T-cell (primary cell): ENCODE measurements at places on chromosomes 12 and 14. TPM values are rescaled to one million over a fixed set of nuclear protein-coding genes. Genes with fewer than 3 reads are reported as not detected.

The TMEM229B gene
- 32.3 TPM for total RNA-seq

The CEBPE gene
- 0.62 TPM for total RNA-seq

The EIF2S3B gene
- 0.38 TPM for total RNA-seq

The MYH7 gene
- not detected for total RNA-seq

- no peak overlapping the region for H3K4me3 ChIP-seq
- H3K36me3 ChIP-seq, result no peaks in the 10 kb centered on the region
- no peaks in the 10 kb centered on the region for H3K27me3 ChIP-seq
- H3K4me1 ChIP-seq, result no peaks in the 10 kb centered on the region
- DNase-seq, result no peak
Measured at GRCh38 chr12:16300122-16300521, 22.6 kb upstream of the SLC15A5 start.

GRCh38 chr12:53571295-53571694 lies 54.9 kb downstream of the ATF7 start:
- no peaks in the 10 kb centered on the region for H3K36me3 ChIP-seq
- no peak overlapping the region for H3K4me3 ChIP-seq
- no peak overlapping the region for H3K27ac ChIP-seq
- peaks cover 3% of the 10 kb centered on the region for H3K4me1 ChIP-seq
- H3K27me3 ChIP-seq, result no peaks in the 10 kb centered on the region

DNA sequence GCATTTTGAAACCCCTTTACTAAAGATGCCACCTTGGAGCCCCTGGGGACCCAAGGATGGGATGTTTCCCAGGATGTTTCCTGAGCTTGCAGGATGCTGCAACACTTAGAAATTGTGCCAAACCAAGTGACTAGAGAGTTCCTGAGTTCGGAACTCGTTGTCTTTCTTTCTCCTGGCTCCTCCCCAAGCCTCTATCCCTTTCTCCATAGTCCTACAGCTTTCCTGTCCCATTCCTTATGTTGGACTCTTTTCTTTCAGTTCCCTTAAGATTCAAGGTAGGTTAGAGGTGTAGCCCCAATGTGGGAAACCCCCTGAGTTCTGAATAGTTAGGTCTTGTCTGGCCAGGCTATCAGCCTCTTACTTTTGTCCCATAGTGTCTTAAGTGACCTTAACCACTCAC lies 1.4 kb upstream of the KIF5A start:
- no peaks in the 10 kb centered on the region for H3K36me3 ChIP-seq
- H3K27me3 ChIP-seq, result peaks cover 13% of the 10 kb centered on the region
- H3K4me3 ChIP-seq, result no peak overlapping the region
- no peak for DNase-seq

DNA sequence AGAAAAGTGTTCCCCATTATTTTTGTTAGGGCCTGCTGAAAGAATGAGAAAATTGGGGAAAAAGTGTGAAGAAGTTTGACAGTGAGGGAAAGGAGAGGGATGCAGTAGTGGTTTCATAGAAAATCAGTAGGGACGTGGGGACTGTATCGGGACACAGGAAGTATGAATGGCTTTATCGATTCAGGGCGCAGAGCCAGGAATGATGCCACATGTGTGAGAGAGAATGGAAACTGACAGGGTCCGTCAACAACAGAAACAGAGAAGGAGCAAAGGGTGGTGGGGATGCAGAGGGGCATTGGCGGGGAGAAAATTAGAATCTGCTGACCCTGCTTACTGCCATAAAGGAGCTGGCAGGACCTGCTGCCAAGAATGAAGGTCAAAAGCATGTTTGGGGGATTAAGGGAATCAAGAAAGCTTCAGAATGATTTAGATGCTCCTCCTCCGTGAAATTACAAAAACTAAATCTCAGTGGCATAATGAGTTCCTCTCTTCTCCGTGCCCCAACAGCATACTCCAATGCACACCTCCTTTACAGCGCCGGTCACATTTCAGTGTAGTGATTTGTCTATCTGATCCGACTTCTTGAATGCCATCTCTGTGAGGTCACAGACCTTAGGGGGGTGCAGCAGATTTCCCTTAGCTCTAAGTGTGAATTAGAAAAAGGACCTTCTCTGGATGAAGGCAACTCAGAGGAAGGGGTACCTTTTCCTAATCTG lies 92.6 kb downstream of the EMP1 start:
- H3K27ac ChIP-seq, result no peak overlapping the region
- no peaks in the 10 kb centered on the region for H3K4me1 ChIP-seq
- DNase-seq, result no peak
- no peaks in the 10 kb centered on the region for H3K27me3 ChIP-seq
- no peaks in the 10 kb centered on the region for H3K36me3 ChIP-seq

- H3K27ac ChIP-seq, result no peak overlapping the region
- peaks cover 10% of the 10 kb centered on the region for H3K4me1 ChIP-seq
- no peaks in the 10 kb centered on the region for H3K27me3 ChIP-seq
- H3K36me3 ChIP-seq, result no peaks in the 10 kb centered on the region
- no peak overlapping the region for H3K4me3 ChIP-seq
Measured at GRCh38 chr14:76867516-76868453, 41.6 kb downstream of the LRRC74A start.

DNA sequence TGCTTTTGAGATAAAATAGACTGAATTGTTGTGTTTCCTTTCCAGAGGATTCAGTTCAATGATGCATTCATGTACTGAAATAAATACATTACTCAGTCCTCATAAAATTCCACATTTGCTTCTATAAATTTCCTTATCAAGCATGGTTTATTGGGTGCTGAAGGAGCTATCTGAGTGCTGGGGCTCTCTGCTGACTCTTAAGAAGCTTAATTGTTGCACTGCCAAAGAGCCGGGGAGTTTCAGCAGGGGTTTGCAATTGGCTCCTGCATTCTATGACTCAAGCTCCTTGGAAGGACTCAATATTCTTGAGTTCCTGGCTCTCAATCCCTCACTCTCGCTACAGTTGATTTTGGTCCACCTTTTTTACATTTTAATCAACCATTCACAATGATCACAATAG lies 69.8 kb upstream of the PYGL start:
- DNase-seq, result no peak
- H3K4me1 ChIP-seq, result no peaks in the 10 kb centered on the region
- no peaks in the 10 kb centered on the region for H3K36me3 ChIP-seq
- no peak overlapping the region for H3K27ac ChIP-seq
- no peak overlapping the region for H3K4me3 ChIP-seq
- no peaks in the 10 kb centered on the region for H3K27me3 ChIP-seq

GRCh38 chr12:32027684-32028365 lies 68.6 kb downstream of the RESF1 start:
- no peaks in the 10 kb centered on the region for H3K27me3 ChIP-seq
- no peak overlapping the region for H3K27ac ChIP-seq
- H3K4me1 ChIP-seq, result peaks cover 20% of the 10 kb centered on the region
- H3K4me3 ChIP-seq, result no peak overlapping the region
- no peaks in the 10 kb centered on the region for H3K36me3 ChIP-seq

GRCh38 chr14:98947911-98948595 lies 323.9 kb downstream of the BCL11B start:
- DNase-seq, result no peak
- peaks cover 3% of the 10 kb centered on the region for H3K4me1 ChIP-seq
- no peak overlapping the region for H3K27ac ChIP-seq
- H3K36me3 ChIP-seq, result no peaks in the 10 kb centered on the region
- no peak overlapping the region for H3K4me3 ChIP-seq
- H3K27me3 ChIP-seq, result no peaks in the 10 kb centered on the region

GRCh38 chr12:92735131-92735721 lies 32.4 kb downstream of the PLEKHG7 start:
- H3K4me3 ChIP-seq, result no peak overlapping the region
- H3K27me3 ChIP-seq, result peaks cover 4% of the 10 kb centered on the region
- DNase-seq, result no peak

GRCh38 chr12:42686514-42687172 lies 97.1 kb upstream of the PRICKLE1 start:
- H3K36me3 ChIP-seq, result no peaks in the 10 kb centered on the region
- no peaks in the 10 kb centered on the region for H3K4me1 ChIP-seq
- no peak for DNase-seq

DNA sequence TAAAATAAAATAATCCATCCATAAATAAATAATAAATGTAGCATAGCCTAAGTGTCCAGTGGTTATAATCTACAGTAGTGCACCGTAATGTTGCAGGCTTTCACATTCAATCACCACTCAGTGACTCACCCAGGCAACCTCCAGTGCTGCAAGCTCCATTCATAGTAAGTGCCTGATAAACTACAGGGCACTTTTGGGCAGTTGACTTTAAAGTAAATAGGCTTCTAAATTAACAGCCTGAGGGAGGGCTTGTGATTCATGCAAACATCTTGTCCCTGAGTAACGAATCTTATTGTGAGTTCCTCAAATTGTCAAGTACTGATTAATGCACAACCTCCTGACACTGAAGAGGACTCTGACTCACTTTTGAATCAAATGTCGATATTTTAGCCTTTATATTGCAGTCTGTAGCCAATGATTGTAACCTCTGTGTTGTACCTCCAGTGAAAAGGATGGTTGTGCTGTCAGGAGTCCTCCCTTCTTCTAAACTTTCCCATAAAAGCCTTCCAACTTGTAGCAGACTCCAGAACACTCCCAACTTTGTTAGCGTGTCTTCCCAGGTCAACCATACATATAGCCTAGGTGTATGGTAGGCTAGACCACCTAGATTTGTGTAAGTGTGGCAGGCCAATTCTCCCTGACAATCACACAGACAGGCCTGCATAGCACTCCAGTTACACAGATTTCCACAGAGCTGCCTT lies 55.0 kb upstream of the BICD1 start:
- no peak overlapping the region for H3K4me3 ChIP-seq
- no peaks in the 10 kb centered on the region for H3K36me3 ChIP-seq
- H3K27me3 ChIP-seq, result no peaks in the 10 kb centered on the region
- H3K27ac ChIP-seq, result no peak overlapping the region

- no peak overlapping the region for H3K27ac ChIP-seq
- H3K36me3 ChIP-seq, result no peaks in the 10 kb centered on the region
- H3K4me1 ChIP-seq, result no peaks in the 10 kb centered on the region
- DNase-seq, result no peak
- H3K4me3 ChIP-seq, result no peak overlapping the region
Measured at GRCh38 chr12:52198454-52199215, 6.8 kb upstream of the KRT80 start.

DNA sequence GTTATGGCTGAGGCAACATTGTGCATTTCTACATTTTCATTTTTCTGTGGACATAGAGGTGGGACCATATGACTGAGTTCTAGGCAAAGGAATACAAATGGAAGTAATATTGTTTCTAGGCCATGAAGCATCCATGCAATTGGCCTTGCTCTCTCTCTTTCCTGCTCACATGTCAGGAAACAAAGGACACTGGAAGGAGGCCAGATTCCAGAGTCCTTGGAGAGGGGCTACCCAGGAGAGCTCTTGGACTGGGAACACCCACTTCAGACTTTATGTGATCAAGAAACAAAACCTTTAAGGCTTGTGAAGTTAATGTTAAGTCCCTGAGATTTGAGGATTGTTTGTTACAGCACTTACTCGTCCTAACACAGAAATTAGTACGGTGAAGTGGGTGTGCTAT lies 32.8 kb downstream of the PDZRN4 start:
- H3K36me3 ChIP-seq, result no peaks in the 10 kb centered on the region
- H3K4me3 ChIP-seq, result no peak overlapping the region
- H3K27ac ChIP-seq, result no peak overlapping the region
- no peaks in the 10 kb centered on the region for H3K4me1 ChIP-seq
- H3K27me3 ChIP-seq, result no peaks in the 10 kb centered on the region
- no peak for DNase-seq

GRCh38 chr12:27998658-27999057 lies 26.1 kb upstream of the PTHLH start:
- H3K4me1 ChIP-seq, result no peaks in the 10 kb centered on the region
- H3K27me3 ChIP-seq, result no peaks in the 10 kb centered on the region
- H3K4me3 ChIP-seq, result no peak overlapping the region

DNA sequence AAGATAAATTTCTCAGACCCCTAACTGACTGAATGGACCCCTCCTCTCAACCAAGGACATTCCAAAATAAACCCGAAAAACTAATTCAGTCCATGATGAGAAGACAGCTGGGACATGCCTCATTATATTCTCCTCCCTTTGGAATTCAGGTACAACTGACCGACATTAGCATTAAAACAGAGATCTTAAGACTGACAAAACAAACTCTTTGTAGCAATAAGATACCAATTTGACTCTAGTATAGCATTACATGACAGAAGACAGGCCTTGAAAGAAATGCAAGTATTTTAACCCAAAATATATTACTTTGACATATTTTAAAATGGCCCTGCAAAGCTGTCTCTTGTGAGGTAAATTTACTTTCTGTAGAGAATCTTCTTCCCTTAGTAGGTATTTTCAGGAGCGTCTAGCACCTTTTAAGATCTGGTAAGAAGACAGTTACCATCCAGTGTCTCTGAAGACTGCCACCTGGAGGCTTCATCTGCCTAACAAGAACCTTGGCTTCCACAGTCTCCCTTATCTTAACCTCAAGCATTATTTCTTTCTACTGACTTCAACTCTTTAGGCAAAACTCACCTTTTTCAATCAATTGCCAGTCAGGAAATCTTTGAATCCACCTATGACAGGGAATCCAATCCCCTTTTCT lies 957.5 kb downstream of the SLC6A15 start:
- H3K27ac ChIP-seq, result no peak overlapping the region
- no peaks in the 10 kb centered on the region for H3K27me3 ChIP-seq
- DNase-seq, result no peak
- no peak overlapping the region for H3K4me3 ChIP-seq
- no peaks in the 10 kb centered on the region for H3K36me3 ChIP-seq

- no peaks in the 10 kb centered on the region for H3K36me3 ChIP-seq
- H3K4me1 ChIP-seq, result no peaks in the 10 kb centered on the region
- H3K27me3 ChIP-seq, result peaks cover 8% of the 10 kb centered on the region
- no peak overlapping the region for H3K4me3 ChIP-seq
Measured at GRCh38 chr12:4451694-4452093, 6.1 kb upstream of the FGF6 start.

DNA sequence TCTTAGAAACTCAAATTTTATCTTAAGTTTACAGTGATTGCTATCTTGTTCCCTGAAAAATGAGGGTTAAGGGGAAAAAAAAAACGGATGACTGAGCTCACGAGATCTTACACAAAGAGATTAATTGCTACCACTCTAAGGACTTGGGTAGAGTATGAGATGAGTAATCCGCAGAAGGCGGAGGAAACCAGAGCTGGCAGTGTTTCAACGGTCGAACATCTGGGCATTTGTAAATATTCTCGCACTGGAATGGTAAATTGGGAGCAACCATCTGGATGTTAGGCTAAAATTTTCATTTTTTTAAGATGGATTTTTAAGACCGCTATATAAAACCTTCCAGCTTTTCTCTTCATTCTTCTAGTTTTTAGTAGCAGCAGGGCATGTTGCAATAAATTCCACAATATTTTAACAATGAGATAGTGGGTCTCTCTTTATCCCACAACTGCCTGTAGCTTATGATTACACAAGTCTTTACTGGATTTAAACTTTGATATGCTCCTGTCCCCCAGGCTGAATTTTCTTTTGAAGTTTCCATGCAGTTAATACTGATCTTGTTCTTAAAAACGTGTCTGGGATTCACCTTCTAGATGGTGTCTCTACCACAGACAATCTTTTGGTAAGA lies 1324.1 kb downstream of the AACS start:
- H3K36me3 ChIP-seq, result no peaks in the 10 kb centered on the region
- DNase-seq, result no peak
- no peak overlapping the region for H3K27ac ChIP-seq
- H3K27me3 ChIP-seq, result no peaks in the 10 kb centered on the region
